ENCODE measurements at places on chromosomes 1 and 21. TPM values are rescaled to one million over a fixed set of nuclear protein-coding genes. Genes with fewer than 3 reads are reported as not detected.

DNA sequence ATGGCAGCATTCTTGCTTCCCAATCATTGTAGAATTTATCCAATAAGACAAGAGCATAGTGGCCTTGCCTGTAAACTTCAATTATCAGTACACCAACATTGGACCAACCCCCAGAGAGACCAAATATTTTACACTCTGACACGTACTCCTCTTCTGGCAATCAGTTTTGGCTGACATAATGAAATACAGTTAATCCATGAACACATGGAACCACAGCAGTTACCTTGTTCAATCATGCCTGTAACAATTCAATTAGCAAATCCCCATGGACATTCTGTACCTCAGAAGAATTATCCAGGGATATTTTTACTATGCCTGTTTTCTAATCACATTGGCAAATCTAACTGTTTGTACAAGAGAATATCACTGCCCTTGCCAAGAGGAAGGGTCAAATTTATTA, 2162.0 kb downstream of the MRPL39 start:
- no peak for DNase-seq

DNA sequence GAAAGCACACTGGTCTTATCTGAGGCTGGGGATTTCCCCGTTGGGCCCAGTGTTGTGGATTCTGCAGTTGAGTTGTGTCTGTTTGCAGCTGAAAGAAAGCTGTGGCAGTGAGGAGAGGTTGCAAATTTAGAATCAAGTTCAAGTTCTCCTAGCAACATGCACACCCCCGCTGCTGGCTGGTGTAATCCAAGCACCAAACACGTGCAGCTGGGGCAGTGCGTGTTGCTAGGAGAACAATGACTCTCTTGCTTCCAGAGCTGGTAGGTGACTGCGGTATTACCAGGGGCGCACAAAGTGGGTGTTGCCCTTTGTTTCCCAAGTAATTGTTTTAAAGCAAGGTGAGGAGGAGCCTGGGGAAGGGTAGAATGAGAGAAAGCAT, 91.5 kb downstream of the IER5 start:
- DNase-seq = no peak

GRCh38 chr1:41915786-41916571, 2.7 kb downstream of the HIVEP3 start:
- DNase-seq = no peak

GRCh38 chr1:28718586-28719331, 18.0 kb upstream of the YTHDF2 start:
- DNase-seq = peak; percentile 63

DNA sequence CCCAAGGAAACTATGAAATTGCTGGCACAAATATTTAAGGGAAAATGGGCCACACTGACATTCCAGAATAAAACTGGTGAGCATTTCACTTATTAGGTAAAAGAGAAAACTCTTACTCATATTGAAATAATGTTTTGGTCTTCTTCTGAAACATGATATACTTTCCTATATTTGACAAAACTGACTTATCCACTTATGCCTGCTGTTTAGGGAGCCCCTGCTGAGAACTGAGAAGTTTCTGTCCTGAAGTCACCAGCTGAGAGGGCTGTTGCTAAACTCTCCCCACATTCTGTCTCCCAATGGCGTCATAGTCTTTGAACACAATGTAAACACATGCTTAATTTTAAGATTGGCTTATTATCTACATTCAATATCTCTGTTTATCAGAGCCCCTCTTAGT, 46.8 kb upstream of the ZC3H11B start:
- DNase-seq = no peak

GRCh38 chr1:15028616-15029015, 124.9 kb upstream of the TMEM51 start:
- DNase-seq = no peak

GRCh38 chr1:41957568-41957967, 38.8 kb upstream of the HIVEP3 start:
- DNase-seq = no peak

DNA sequence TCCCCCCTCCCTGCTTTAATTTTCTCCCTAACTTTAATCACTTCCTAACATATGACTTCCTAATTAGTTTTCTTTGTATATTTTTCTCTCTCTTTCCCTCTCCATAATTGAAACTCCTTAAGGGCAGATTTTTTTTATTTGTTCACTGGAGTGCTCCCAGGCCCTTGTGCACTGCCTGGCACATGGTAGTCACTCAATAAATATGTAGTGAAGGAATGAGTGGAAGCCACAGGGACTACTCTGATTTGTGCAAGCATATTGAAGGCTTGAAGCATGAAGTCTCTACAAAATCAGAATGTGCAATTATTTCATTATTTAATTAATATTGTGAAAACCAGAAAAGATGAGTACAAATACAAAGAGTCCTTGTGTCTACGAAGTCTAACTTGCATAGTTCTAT, 41.5 kb downstream of the SNX7 start:
- DNase-seq = no peak

- no peak for DNase-seq
Observed at GRCh38 chr1:47696404-47696736, 258.5 kb downstream of the FOXD2 start.

- DNase-seq = no peak
Observed at GRCh38 chr1:207085887-207086286, 2.8 kb upstream of the C4BPB start.

GRCh38 chr1:31368611-31369107, 4.2 kb downstream of the FABP3 start:
- peak; percentile 44 for DNase-seq

GRCh38 chr1:4628992-4629391, 25.4 kb upstream of the AJAP1 start:
- DNase-seq = no peak

DNA sequence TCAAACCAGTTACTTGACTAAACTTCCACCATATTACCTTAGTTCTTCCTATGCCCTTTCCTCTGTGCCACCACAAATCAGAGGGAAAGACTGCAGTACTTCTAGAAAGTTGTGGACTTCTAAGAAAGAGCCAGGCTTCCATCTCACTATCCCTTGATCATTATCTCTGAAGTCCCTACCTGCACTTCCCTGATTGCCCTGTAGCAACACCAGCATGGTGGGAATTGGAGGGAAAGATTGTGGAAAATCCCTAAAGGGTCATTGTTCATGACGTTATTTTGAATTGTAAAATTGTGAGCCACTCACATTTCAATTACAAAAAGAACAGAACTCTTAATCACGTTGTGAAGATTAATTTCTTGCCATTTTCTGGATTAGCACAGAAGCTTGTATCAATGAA, 23.4 kb upstream of the KIAA1614 start:
- DNase-seq = no peak

DNA sequence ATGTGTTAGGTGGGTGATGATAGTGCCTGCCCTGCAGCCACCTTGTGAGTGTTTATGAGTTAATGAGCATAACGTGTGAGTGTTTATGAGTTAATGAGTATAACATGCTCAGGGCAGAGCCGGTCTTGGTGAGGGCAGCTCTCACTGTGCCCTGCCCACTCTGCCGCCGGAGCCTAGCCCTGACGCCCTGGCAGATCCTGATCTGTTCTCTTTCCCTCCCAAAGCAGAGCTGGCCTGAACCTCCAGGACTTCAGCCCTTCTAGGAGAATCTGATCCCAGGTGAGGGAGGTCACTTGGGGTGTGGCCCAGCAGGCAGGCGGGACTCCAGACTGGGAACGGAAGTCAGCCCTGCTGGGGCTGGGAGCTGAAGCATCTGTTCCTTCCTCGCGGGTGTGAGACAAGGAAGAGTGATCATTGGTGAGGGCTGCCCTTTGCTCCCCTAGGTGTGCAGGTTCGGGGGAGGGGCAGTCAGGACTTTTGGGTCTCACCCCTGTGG, 5.7 kb downstream of the FBLIM1 start:
- DNase-seq = peak; percentile 36

The ETS2 gene
- 24.4 TPM for total RNA-seq

The LCE2C gene
- total RNA-seq = not detected

The UBE2U gene
- not detected for total RNA-seq

The PIK3C2B gene
- 1.8 TPM for total RNA-seq

The CHI3L2 gene
- total RNA-seq = 0.27 TPM

The CAMSAP2 gene
- total RNA-seq = 5.3 TPM

The TRIM46 gene
- 0.22 TPM for total RNA-seq

All from K562 (cell line).